Stimulated activated CD8-positive, alpha-beta memory T cell treated with anti-CD3 and anti-CD28 coated beads, Interleukin-4, amount 100 ng/mL, for 1 hour (primary cell): ENCODE measurements at places on chromosomes 1 and 21.

- no peak for DNase-seq
These were observed 35.4 kb downstream of the SELL start for GRCh38 chr1:169676001-169676400.

DNA sequence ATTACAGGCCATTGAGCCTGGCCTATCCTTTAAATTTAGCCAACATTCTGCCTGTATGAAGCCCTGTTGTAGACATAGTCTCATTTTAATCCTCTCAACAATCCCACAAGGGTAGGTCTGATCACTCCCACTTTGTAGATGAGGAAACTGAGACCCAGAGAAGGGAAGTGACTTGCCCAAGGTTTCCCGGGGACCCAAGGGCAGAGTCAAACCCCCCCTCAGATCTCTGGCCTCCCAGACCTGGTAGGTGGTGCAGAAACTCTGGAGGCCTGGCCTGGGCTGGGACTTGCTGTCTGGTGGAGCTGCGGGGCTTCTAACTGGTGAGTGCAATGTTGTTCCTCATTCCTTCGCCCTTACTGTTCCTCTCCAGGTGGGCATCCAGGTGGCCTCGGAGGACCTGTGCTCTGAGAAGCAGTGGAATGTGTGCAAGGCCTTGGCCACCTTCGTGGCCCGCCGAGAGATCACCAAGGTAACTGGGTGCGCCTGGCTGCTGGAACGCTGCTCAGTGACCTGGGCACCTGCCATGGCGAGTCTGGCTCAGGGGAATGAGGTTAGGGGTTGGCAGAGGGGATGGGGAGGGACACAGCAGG lies 29.7 kb downstream of the FAM151A start:
- DNase-seq = no peak

- no peak for DNase-seq
These were observed 3.2 kb downstream of the DPT start for GRCh38 chr1:168725831-168726230.

DNA sequence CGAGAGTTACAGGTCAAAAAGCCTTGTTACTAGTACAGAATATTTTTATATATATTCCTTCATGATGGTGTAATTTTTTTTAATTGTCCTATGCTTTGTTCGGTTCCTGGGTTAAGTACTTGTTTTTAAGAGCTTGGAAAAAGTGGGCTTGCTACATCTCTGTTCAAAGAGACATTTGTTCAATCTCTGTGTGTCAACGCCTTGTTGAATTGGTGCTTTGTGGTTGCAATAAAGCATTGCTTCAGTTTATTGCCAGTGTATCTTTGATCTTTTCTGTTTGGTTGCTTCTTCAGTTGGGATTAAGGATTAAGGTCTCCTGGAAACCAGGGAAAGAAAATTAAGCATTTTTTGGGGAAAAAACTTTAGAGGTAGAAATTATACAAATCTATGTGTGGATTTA lies 47.7 kb upstream of the DNASE2B start:
- no peak for DNase-seq

DNA sequence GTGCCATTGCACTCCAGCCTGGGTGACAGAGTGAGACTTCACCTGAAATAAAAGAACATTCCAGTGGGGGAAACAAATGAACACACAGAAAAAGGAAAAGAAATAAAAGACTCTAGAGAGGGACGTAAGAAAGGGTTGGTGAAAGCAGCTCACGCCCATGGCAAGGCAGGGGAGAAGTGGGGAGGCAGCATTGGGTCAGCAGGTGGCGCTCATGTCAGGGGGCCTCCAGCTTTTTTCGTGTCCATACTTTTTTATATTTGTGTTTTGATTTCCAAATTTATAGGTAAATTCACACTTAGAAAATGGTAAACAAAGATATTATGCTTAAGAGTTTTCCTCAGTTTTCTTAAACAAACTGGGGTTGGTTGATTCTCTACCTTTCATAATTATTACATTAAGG lies 45.5 kb downstream of the VPS13D start:
- DNase-seq = no peak

- no peak for DNase-seq
These were observed 44.1 kb upstream of the ARHGEF16 start for GRCh38 chr1:3410142-3410925.

DNA sequence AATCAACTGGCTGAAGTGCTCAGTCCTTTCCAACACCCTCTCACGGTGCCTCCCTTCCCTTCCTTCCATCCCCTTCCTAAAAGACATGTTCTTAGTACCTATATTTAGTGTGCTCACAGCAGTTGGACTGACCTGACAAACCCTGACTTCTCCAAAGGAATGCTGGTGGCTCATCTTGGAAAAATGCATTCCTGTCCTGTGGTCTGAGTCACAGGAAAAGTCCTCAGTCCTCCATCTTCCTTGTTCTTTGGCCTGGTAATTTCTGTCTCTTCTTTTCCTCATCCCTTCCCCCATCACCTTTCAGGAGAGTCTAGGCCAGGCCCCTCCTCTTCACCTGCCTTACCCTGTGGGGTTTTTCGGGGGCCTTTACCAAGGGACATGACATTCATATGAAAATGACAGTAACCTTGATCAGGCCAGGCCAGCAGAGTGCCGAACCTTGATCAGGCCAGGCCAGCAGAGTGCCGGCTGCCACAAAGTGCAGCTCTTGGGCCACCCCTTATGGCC lies 7.2 kb downstream of the ATP1B1 start:
- DNase-seq = no peak
